ENCODE measurements at places on chromosomes 3 and 15.

DNA sequence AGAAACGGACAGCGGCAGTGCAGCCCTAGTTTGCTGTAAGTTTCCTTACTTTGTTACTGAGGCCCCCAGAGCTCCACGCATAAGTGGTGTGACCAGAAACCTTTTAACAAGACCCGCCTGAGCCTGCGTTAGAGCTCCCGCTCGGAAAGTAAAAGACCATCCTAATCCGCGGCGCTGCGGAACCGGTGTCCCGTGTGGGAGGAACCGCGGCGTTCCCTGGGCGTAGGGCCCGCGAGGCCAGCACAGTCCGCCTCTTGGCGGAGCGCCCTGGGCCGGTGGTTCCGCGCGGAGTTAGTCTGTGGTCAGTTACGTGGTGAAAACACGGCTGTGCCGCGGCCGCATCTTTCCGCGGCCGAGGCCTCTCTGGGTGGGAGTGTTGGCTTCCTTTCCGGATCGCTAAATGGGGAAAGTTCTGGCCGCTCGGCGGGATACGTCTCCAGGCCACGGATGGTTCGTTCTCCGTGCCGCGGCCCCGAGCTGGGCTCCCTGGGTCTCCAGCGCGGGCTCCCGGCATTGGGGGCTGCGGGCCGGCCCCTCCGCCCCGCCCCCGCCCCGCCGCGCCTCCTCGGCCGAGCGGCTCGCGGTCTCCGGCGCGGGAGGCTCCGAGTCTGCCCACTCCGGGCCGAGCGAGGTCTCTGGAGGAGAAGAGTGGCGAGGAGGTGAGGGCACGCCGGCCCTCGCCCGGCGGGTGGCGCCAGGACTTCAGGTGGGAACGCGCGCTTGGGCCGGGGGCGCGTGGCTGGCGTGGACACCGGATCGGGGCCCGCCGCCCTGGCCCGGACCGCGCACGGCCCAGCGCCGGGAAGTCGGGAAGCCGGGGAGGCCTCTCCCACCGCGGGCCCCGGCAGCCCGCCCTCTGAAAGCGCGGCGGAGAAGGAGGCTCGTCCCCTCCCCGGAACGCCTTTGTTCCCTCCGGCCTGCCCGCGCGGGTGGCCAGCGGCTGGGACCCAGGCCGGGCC is 754 bp downstream of the B3GNT5 start:
- peak; percentile 76 for DNase-seq

GRCh38 chr3:64686446-64686908 is 1.3 kb downstream of the ADAMTS9 start:
- peak; percentile 66 for DNase-seq

DNA sequence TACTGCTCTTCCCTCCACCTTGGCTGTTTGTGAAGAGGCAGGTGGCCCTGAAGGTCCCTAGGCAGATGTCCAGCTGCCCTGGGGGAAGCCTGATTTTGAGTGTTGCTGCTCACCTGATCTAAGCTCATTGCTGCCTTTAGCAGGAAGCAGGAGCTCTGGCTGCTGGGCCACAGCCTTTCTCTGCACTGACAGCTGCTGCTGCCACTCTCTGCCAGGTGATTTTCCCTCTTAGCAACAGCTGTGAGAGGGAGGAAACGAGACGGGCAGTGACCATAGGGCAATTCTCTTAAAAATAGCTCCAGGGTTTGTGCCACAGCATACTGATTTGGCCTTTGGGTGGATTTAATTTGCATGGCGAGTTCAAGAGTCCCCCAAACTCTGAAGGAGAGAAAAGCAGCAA is 415.8 kb upstream of the SEMA6D start:
- DNase-seq = peak; percentile 58

DNA sequence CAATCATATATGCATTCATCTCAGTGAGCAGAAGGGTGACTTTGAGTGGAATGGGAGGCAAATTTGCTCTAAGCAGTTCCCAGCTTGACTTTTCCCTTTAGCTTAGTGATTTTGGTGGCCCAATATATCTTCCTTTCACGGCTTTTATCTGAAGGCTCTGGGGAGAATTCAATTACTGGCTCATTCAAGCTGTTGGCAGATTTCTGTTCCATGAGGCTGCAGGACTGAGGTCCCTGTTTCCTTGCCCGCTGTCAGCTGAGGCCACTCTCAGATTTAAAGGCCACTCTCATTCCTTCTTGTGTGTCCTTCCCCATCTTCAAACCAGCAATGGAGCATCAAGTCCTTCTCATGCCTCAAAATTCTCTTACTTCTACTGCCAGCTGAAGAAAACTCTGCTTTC is 170.4 kb upstream of the ATP10A start:
- no peak for DNase-seq

DNA sequence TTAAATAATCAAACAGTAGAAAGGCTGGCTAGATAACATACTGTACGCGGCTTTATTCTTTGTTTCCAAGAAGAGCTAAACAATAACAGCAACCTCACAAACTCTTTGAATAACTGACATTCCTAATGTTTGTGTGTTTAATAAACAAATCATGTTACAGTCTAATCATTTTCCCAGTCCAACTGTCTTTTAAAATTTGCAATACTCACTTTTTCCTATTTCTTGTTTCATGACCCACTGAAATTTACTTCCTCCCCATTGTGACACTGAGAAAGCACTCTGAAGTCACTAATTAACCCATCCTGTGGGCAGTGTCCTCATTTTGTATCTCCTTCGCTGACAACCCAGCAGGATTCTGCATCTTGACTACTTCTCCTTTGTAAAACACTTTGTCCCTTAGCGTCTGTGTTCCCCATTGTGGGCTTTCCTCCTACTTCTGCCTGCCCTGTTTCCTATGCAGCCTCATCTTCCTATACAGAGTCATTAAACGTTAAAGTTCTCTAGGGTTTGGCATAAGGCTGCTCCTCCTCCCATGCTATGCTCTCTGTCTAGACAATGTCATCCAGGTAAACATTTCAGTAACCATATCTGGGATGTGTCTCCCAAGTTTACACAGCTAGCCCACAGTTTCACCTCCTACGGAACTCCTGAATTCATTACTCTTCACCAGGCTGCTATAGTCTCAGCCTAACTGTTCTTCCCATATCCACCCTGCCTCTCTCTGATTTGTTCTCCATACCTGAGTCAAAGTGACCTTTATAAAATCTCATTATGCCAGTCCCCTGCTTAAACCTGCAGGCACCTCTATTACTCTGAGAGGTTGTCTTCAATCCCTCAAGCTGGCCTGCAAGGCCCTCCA is 148.9 kb downstream of the GREM1 start:
- no peak for DNase-seq

DNA sequence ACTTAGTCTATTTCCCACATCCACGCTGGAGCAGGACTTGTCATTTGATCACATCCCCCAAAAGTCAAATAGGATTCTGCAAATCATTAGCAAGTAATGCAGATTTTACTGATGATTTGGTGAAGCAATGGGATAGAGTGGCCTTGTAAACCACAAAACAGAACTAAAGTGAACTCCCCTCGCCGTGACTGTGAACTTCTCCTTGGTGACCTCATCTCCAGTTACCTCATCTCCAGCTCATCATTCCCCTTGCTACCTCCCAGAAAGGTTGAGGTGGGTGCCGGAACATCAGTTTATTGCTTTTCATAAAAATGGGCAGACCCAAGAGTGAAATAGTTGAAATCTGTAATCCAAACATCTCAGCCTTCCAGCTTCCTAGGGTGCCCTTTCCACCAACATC is 36.7 kb upstream of the ADPGK start:
- no peak for DNase-seq

- DNase-seq = no peak
These were observed 575.3 kb upstream of the ZNF385D start for GRCh38 chr3:22326305-22326704.

- DNase-seq = peak; percentile 77
These were observed 52.4 kb downstream of the HEG1 start for GRCh38 chr3:125003369-125003853.

GRCh38 chr3:143832433-143832832 is 15.8 kb downstream of the SLC9A9 start:
- DNase-seq = no peak

- no peak for DNase-seq
These were observed 97.2 kb upstream of the TMCO5A start for GRCh38 chr15:37837276-37837675.

GRCh38 chr3:28867836-28868235 is 413.0 kb upstream of the RBMS3 start:
- DNase-seq = no peak

DNA sequence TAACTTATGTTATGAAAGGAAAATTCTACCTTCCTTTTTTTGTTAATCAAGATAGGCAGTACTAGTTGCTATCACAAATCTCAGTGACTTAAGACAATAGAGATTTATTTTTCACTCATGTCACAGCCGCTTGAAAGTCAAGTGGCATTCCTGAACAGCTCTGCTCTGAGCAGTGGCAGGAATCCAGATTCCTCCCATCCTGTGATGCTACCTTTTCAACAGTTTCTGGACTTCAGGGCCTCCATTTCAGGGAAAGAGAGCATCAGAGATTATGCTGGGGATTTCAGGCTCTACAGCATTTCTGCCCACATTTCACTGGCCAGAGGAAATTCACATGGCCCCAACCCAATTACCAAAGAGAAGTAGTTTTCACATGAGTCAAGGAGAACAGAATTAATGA is 83.4 kb downstream of the IL1RAP start:
- DNase-seq = no peak

DNA sequence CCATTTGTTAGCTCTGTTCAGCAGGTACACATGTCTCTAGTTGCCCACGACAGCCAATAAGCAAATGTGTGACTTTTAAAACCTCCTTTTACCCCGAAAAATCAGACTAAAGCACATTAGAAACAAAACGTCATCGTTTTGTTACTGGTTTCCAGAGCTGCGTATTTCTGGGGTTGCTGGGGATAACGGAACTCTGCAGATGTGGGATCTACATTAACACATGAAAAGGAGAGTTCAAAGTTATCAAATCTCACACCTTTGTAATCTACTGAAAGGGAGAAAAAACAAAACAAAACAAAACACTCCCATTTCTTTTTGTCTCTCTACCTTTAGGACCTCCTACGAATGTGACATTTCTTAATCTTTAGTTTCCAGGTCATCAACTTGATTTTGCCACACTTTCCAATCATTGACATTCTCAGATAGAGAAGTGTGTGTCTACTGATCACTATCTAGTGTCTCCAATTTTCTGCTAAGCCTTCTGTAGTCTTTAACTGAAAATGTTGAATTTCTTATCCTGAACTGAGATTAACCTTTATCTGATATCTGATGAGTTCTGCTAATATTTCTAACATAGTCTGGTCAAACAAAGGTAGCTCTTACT is 93.0 kb upstream of the TSPAN3 start:
- DNase-seq = no peak

- no peak for DNase-seq
These were observed 691 bp upstream of the HDGFL3 start for GRCh38 chr15:83208367-83208661.

DNA sequence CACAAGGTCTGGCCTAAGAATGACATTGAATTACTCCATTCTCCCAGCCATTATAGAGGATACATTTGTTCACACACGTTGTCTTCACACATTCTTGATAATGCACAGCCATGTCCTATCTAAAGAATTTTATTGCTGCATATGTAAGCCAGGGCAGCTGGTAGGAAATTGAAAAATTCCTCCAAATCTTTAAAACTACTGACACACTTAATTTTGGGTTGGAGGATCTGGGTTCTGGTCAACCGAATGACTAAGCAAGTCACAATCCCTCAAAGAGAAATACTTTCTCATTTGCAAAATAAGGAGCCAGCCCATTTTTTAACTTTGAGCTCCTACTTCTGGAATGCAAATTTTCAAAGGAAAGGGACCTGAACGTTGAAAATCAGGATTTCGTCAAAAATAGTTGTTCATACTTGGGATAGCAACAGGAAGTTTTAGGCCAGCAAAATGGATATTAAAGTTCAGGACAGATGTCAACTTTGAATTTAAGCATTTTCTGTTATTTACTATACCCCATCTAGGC is 638.3 kb downstream of the NTRK3 start:
- no peak for DNase-seq

DNA sequence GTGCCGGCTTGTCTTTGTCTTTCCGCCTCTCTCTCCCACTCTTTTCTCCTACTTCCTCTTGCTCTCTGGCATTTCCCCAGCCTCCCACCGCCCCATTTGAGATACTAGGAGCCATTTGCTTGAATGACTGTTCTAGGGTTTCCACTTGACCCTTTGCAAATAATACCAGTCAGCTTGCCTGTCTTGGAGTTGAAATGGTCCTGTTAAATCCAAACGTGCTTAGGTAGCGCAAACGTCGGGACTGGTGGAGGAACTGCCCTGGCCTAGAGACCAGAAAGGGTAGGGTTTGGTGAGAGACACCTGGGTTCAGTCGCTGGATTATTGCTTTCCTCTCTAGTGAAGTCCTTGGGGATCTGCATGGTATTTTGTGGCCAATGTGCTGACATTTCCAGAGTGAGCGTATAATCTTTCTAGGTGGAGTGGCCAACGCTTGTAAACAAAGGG is 10.6 kb downstream of the ZIC1 start:
- no peak for DNase-seq

DNA sequence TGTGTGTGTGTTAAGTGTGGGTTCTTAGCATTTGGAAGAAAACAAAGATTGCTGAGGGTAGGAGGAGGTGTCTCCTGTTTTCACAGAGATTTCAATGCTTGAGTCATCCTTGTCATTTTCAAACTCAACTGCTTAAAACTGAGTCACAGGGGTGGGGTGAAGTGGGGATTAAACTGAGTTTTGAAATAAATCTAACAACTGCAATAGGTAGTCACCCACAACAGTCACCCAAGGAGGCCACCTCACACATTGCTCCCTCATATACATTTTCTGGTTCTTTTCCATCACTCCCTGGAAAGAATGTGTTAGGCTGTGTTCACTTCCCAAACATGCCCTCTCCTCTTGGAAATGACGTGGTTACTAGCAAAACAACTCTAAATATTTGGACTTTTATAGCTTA is 187.7 kb upstream of the CMC1 start:
- no peak for DNase-seq

DNA sequence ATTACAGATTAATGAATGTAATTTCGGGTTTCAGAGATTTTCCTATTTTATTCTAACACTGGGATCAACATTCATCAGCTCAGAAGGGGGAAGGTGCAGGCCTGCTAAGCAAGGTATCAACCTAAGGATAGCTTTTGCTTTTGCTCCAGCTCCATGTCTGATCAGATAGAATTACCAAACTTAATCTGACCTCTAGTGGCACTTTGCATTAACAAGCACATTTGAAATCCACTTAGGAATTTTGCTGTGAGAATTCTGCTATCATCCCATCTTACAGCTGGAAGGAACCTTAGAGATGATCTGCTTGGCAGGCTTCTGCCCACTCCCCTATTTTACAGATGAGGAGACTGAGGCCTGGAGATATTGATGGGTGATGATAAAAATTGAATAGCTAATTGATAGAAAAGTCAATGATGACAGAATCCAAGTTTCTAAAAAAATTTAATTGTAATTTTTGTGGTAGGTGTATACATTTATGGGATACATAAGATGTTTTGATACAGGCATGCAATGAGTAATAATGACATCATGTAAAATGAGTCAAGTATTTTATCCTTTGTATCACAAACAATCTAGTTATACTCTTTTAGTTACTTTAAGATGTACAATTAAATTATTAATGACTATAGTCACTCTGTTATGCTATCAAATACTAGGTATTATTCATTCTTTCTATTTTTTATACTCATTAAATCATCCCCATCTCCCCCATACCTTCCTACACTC is 209.2 kb upstream of the ZPLD1 start:
- no peak for DNase-seq
